Activated T-cell treated with anti-CD3 and anti-CD28 coated beads for 1 hour (primary cell): ENCODE measurements at places on chromosomes 7 and 10.
A peak's percentile ranks its signal among the peaks of the same experiment; 100 is the strongest.

DNA sequence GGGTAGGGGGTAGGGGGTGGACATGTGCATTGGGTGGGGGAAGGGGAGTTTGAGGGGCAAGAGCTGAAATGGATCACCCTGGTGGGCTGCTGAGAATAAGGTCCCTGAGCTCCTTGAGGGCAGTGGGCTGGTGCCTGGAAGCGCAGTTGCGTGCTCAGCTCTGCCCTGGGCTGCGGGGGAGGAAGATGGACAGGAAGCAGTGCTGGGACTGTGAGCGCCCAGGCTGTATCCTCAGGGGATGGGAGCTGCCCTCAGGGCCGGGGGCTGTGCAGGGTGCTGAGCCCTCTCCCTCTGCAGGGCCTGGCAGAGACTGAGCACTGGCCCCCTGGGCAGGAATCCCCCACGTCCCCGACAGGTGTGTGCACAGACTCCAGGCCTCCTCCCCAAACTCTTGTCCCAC is 24.4 kb upstream of the ZNF467 start:
- DNase-seq: no peak

- DNase-seq: no peak
Measured at GRCh38 chr10:100183481-100183880, 2.3 kb downstream of the ERLIN1 start.

DNA sequence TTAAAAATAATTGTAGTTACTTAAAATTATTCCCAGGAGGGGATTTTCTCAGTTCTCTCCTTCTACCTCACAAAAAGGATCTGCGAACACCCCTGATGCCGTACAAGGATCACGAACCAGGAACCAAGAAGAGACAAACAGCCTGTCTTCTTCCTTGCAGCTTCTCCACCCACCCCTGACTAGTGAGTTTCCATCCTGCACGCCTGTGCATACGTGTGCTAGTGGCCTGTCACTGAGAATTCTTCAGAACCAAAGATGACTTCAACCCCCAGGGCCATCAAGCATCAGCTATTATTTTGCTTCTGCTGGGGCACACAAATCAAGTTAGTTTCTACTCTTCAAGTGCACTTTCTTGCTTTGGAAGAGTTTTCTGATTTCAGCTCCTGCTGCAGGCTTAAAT is 175.5 kb upstream of the KLF6 start:
- DNase-seq: no peak

GRCh38 chr10:67575532-67575931 is 120.5 kb downstream of the CTNNA3 start:
- no peak for DNase-seq

DNA sequence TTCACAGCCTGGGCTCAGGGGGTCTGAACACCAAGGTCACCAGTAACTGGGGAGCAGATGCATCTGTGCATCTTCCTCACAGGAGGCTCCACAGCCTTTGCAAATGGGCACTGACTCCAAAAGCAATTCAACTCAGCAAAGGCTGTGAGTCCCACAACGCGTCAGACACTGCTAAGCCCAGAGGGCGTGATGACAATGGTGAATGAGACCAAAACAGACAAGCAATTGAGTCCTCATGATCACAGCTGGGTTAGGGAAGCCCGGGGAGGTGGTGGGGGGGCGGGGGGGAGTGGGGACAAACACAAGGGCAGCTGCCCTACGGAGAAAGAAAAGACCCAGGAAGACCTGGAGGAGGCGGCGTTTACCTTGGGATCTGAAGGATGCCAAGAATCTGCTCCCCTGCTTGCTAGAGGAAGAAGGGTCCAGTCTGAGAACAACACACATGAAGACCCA is 61.6 kb upstream of the RNF32 start:
- DNase-seq: no peak

- no peak for DNase-seq
Measured at GRCh38 chr10:117541909-117542705, 439 bp upstream of the EMX2 start.

DNA sequence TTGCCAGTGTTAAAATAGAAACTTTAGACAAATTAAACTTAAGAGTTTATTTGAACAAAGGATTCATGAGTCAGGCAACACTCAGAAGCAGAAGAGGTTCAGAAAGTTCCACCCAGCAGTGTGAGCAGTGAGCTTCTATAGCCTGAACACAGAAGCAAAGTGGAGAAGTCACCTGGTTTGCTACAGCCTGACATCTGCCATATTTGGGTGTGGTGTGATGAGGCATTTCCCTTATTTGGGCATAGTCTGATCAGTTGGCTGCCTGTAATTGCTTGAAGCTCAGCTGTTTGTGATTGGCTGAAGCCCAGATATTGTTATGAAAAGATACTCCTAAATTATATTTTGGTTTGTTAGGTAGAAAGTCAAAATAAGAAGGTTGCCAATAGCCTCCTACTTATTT is 39.1 kb downstream of the VWC2 start:
- DNase-seq: no peak

DNA sequence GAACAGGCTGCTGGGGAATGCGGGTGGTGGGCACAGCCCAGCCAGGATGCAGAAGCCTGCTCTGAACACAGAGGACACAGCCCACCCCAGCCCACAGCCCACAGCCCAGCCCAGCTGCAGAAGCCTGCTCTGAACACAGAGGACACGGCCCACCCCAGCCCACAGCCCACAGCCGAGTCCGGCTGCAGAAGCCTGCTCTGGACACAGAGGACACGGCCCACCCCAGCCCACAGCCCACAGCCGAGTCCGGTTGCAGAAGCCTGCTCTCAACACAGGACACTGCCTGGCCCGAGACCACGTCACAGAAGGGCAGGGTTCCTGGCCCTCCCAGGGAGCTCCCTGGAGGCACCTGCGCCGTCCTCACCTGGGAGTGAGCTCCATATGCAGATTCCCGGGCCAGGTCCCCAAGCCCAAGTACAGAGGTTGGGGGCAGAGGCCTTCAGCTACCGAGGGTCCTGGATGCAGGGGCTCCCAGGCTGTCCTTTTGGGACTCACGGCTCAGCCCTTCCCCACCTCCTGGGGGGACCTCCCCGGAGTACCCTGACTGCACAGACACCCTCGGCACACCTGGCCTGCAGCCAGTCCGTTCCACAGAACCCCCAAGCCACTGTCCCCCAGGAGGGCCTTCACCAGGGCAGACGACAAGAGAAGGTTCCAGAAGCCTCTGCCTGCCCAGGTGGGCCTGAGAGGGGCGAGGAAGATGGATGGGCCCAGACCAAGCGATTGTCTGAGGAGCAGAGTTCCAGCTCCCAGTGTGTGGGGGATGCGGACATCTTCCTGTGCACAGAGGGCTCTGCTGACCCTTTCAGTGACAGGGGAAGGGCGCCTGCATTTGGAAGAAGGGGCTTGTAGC is 23.7 kb upstream of the FOXL3 start:
- no peak for DNase-seq

DNA sequence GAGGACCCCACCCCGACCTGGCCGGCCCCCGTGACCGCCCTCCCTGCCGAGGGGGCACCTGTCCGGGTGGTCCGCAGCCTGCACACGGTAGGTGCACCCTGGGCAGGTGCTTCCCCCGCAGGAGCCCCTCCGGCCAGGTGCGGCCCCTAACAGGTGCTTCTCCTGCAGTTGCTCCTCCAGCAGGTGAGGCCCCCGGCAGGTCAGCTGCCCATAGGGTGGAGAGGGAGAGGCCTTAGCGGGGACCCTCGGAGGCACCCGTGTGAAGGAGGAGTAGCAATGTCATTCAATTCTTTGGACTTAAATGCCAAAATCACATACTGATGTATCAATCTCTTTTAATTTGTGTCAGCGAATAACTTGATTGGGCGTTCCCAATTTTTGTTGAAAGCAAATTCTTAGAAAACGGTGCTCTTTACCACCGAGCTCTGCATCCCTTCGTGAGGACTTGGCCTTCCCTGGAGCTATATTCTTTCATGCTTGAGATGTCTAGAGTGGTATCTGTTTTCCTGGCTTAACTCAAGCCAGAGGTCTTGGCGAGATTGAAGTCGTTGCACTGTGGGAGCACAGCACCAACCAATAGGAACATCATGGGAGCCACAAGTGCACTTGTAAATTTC is 738 bp upstream of the NCAPG2 start:
- no peak for DNase-seq

DNA sequence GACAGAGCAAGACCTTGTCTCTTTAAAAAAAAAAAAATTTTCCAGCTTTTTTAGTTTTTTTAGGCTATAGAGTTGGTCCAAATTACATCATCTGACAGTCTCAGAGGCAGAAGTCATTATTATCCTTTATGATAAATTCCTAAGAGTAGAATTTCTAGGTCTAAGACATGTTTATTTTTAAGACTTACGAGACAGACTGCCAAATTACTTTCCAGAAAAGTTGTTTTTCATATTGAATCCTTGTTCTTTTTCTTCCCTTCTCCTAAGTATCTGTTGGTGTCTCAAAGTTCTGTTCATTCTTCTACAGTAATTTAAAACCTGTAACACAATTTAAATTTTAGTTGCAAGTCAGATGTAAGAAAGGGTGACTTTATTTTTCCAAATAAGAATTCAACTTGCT is 421.4 kb downstream of the GALNT17 start:
- no peak for DNase-seq

DNA sequence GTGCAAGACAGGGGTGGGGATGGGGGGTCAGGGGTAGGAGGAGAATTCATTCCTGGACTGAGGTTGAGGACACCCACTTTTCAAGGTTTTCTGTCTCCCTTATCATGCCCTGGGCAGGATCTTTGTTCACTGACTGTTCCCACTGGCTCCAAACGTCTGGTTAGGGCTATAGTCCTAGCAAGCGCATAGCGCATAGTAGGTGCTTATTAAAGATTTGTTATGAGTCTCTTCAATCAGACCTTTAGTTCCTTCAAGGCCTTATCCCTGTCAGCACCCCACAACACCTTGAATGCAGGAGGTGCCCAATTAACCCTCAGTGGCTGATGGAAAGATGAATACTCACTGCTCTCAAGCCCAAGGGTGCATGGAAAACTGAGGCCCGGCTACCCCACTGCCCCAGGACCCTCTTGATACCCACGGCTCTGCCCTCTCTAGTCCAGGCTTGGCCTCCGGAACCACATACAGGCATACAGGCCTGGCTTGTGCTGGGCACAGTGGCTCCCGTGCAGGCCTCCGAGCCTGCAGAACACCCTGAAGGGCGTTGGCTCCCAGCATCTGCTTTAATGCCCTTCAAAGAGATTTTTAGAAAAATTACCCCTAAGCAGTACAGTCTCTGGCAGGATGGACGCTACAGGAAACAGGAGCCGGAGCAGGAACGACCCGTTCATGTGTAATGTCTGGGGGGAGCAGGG is 177.7 kb downstream of the SH3PXD2A start:
- no peak for DNase-seq

- DNase-seq: no peak
Measured at GRCh38 chr7:32335107-32335506, 155.1 kb downstream of the LSM5 start.

GRCh38 chr7:149495785-149496641 is 1.6 kb downstream of the ZNF746 start:
- no peak for DNase-seq

GRCh38 chr10:10959666-10960065 is 58.0 kb upstream of the CELF2 start:
- DNase-seq: no peak

GRCh38 chr10:38093816-38094157 is 350 bp upstream of the ZNF37A start:
- DNase-seq: no peak

GRCh38 chr7:36765605-36766004 is 41.3 kb upstream of the AOAH start:
- DNase-seq: no peak

GRCh38 chr10:5147255-5147980 is 37.5 kb downstream of the AKR1C8 start:
- DNase-seq: no peak

- DNase-seq: no peak
Measured at GRCh38 chr10:53153831-53154230, 381.2 kb upstream of the MBL2 start.

DNA sequence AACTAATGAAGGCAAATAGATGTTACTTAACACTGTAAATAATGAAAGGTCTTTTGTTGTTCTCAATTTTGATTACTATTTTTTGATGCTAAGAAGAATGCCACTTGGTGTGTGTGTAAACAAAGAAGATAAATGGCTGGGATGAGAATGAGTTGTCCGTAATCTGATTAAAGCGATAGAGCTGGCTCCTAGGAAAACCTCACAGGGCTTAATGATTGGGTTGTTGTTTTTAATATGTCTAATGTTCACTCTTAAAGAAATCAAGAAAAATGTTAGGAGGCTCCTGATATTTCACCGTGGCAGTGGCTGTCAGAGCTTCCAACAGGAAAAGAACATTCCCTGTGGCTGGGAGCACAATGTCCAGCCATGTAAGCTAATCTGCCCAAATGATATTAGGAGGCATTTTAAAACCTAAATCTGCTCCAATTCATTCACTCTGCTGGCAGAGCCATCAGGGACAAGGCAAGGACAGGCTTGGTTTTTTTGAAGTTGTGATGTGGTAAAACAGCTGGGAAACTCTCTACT is 243.9 kb downstream of the SNX10 start:
- no peak for DNase-seq

GRCh38 chr7:8436965-8437364 is 3.6 kb downstream of the NXPH1 start:
- peak; percentile 4 for DNase-seq

DNA sequence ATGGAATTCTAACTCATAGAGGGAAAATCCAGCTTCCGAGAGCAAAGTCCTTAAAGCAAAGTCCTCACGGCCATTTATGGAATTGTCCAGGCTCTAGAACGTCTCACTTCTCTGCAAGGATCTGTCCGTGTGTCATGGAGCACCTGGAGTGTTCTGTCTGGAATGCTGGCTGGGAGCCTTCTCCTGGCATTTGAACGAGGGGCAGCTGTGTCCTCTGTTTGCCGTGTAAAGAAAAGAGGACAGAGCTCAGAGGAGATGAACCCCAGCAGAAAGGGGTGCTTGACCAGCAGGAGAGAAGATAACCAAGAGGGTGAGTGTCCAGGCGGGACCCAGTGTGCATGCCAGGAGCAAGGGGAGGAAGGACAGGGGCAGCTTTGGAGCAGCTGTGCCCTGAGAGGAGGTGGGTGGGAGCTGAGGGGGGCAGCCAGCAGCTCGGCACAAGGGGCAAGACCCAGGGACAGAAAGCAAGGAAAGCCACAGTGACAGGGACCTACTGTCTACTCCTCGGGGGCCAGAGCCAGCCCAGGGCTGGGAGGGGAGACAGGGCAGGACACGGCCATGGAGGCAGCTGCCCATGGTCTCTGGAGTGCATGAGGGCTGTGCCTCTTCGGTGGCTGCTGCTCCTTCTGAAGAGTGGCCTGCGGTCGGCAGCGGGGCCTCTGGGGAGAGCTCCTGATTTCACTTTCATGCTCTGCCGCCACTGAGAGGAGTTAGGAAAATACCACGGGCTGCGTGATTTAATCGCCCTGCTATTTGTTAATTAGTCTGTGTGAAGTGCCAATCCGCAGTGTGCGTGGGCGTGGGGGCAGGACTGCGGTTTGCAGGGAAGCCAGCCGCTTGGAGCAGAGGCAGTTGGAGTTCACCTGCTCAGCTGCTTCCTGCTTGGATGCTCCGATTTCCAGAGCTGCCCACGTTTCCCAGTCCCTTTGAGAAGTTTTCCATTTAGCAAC is 149.3 kb upstream of the SHH start:
- no peak for DNase-seq

DNA sequence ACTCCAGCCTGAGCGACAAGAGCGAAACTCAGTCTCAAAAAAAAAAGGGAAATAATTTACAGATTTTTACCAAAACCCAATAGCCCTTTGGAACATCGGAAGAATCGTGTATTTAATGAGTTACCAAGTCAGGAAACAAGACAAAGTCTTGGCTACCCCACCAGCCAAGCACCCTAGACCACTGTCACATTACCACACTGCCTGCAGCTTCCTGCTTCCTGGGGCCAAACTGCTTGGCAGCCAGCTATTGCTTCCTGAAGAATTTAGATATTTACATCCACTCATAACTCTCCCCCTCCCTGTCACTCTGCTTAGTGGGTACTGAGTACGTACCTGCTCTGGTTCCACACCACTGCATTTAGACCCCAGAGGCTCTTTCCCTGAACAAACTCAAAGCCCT is 14.1 kb upstream of the TNPO3 start:
- DNase-seq: no peak

GRCh38 chr10:124539935-124540641 is 78.5 kb downstream of the LHPP start:
- peak; percentile 64 for DNase-seq
